ENCODE measurements at places on chromosomes 12 and 14.

GRCh38 chr12:45658020-45658419 lies 71.5 kb upstream of the ARID2 start:
- DNase-seq: no peak

DNA sequence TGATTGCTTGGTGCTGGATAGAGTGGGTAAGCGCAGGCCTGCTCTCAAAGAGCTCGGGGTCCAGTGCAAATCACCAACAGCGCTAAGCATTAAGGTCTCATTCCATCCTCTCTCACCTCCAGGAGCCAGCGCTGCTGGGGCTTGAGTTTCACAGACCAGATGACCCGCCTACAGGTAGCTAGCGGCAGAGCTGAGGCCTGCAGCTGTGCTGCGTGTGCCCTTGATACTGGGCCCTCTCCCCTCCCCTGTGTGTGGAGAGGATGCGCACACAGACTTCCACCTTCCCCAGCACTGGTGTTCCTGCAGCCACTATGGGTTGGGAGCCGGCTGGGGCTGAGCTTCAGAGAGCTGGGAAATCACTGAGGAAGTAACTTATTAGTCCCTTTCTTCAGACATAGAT lies 149.9 kb downstream of the CALM1 start:
- no peak for DNase-seq

DNA sequence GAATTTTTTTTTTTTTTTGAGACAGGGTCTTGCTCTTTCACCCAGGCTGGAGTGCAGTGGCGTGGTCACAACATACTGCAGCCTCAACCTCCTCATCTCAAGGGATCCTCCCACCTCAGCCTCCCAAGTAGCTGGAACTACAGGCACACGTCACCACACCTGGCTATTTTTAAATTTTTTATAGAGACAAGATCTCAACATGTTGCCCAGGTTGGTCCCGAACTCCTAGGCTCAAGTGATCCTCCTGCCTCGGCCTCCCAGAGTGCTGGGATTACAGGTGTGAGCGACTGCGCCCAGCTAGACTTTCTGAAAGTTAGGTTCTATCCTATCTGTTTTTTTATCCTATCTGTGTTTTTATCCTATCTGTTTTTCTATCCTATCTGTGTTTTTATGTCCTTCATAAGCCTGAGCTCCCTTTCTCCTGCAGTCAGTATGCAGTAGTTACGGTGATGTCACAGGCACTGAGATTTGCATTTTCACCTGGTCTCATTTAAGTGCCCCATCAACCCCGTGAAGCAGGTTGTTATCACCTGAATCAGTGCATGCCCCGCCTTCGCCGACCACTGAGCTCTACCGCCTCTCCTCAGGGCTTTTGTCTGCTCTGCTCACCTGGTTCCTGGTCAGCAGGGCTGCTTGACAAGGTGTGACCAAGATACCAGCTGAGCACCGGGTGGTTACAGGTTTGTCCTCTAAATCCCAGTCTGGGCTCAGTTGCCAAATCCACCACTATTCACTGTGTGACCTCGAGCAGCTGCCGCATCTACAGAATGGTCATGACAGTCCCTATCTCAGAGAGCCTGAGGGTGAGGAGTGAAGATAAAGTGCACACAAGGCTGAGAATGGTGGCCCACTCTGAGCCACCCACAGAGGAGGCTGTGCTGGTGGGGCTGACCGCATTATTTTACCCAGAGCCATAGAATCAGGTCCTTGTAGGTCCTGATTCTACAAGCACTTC lies 33.1 kb downstream of the SYNDIG1L start:
- no peak for DNase-seq

DNA sequence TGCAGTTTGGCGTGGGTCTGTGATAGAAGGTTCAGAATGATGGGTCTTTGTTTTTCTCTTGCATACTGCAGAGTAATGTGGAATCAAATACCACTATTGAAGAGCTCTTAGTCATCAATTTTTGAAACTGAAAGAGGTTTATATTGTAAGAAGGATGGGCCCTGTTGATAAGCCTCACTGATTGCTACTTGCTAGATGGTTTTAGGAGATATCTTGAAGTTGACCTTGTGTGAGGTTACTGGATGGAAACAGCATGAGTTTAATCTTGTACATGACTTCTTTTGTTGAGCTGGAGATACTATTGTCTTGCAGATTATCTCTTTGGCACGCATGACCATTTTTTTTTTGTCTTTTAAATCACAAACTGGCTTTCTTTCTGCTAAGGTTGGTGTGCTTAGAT lies 13.8 kb downstream of the BICD1 start:
- DNase-seq: no peak
